ENCODE measurements at places on chromosomes 5 and 9.

GRCh38 chr5:66247176-66247960 lies 103.3 kb downstream of the SREK1 start:
- DNase-seq = no peak

GRCh38 chr9:74901001-74901400 lies 13.3 kb upstream of the TRPM6 start:
- no peak for DNase-seq

GRCh38 chr9:92278110-92278509 lies 15.4 kb downstream of the IARS1 start:
- no peak for DNase-seq

GRCh38 chr9:91126761-91127445 lies 234.8 kb downstream of the AUH start:
- DNase-seq = no peak

DNA sequence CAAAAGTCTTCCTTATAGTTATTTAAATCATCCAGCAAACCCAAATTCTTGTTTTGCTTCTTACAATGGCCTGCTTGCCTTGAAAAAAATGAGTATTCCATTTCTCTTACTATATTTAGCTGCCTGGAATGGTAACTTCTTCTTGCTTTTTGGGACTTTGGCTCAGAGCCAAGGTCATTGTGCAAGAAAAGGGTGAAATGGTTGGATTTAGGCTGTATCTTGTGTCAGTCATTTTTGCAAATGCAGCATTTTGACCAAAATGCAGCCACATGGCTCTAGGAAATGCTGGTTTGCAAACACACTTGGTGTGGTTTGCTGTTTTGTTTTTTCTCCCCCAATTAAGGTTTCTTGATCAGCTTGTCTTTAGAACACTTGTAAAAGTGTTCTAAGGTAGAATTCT lies 133.3 kb upstream of the ELL2 start:
- no peak for DNase-seq

DNA sequence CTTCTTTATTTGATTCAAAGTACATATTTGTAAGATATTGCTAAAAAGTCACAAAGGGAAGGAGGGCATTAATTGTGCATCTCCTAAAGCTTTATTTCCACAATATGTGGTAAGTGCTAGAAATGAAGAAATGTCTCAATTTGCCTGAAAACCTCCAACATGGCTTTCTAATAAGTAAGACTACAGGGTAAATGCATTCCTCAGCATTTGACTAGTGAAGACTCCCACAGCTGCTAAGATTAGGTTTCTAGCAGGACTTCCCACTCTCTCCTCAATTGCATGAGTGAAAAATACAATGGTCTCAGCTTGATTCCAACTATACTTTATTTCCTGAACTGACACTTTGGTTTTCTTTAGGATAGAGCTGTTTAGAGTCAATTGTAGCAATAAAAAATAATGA lies 162.1 kb downstream of the ELAVL2 start:
- no peak for DNase-seq

Measured in stimulated activated CD8-positive, alpha-beta memory T cell treated with anti-CD3 and anti-CD28 coated beads, Interleukin-7, amount 100 ng/mL, for 24 hours (primary cell).